ENCODE measurements at places on chromosomes 11 and 22.

- no peak for DNase-seq
These were observed 164.4 kb downstream of the C11orf91 start for GRCh38 chr11:33536178-33536577.

DNA sequence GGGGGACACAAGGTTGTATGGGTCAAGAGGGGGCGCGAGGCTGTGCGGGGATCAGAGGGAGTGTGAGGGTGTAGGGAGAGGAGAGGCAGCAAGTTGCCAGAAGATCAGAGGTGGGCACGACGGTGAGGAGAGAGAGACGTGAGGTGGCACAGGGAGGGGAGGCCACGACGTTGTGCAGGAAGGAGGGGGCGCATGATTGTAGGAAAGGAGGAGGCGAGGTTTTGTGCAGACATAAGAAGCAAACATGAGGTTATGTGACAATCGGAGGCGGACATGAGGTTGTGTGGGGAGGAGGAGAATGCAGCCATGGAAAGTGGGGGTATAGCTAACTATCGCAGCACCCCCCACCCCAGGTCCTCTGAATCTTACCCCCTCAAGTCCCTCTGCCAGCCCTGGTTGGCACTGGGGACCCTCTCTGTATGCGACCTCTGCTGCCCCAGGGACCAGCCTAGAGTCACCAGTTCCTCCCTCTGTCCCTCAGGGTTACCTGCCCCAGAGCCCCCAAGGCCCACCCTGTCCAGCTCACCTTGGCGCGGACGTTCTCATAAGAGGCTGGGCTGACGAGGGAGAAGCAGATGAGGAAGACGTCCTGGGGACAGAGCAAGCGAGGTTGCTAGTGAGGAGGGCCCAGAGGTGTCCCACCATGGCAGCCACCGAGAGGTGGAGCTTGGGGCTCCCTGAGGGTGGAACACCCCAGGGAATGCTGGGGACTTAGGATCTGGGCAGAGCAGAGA lies 12.5 kb downstream of the RAC2 start:
- no peak for DNase-seq

DNA sequence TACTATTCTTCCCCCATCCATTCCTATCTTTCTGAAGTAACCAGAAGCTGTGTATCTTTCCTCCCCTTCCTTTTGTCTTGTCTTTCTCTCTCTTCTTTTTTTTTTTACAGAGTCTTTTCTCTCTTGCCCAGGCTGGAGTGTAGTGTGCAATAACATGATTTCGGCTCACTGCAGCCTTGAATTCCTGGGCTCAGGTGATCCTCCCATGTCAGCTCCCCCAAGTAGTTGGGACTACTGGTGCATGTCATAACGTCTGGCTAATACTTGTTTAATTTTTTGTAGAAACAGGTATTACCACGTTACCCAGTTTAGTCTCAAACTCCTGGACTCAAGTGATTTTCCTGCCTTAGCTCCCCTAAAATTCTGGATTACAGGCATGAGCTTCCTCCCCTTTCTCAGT lies 86.5 kb downstream of the IGLL5 start:
- DNase-seq: no peak

GRCh38 chr11:58992489-58992888 lies 53.2 kb downstream of the GLYATL1 start:
- DNase-seq: no peak

- DNase-seq: no peak
These were observed 16.7 kb downstream of the CD44 start for GRCh38 chr11:35155677-35156076.

GRCh38 chr11:77035580-77035979 lies 1.4 kb downstream of the B3GNT6 start:
- no peak for DNase-seq

- DNase-seq: no peak
These were observed 45.7 kb downstream of the PHF21B start for GRCh38 chr22:44963832-44964721.

DNA sequence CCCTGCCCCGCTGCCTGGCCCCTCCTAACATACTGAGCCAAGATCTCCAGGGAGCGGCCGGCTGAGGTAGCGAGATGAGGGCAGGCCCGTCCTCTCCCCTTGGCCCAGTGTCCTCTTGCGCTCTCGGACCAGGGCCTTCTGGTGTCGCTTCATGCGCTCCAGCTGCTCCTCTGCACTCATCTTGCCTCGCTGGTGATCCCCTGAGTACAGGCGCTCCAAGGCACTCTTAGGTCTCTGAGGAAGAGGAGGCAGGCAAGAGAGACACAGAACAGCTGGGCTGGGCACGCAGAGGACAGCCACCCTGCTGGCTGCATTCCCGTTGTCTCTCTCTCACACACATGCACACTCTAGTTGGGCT lies 50.6 kb downstream of the C11orf58 start:
- DNase-seq: no peak
